ENCODE measurements at places on chromosomes 2 and 18.

DNA sequence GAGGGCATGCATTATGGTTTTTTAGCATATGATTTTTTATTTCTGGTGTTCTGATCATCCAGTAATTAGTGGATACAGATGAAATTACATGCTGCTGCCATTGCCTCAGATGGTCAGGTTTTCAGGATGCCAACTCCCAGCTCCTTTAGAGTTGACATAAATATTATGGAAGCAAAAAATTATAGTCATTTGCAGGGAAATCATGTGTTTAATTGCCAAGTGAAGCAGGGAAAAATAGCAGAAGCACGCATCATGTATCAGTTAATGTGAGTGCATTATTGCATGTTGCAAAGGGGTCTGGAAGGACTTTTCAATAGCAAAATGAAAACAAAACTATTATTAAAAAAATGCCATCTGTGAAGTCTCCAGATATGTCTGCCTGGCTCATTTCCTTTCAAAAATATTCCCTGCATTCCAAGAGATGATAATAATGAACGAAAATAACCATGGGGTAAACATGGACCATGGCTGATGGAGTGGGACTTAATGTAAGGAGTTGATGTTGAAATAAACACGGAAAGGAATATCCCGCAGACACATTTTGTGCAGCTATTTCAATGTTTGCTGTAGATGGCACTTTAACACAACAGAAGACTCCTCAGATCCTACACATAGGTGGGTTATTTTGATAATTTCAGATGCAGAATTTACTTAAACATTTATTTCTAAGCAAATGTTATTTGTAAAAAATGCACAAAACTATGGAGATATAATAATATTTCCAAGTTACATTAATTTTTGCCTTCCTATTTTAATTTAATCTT is 87.7 kb upstream of the DYNAP start:
- DNase-seq = no peak

DNA sequence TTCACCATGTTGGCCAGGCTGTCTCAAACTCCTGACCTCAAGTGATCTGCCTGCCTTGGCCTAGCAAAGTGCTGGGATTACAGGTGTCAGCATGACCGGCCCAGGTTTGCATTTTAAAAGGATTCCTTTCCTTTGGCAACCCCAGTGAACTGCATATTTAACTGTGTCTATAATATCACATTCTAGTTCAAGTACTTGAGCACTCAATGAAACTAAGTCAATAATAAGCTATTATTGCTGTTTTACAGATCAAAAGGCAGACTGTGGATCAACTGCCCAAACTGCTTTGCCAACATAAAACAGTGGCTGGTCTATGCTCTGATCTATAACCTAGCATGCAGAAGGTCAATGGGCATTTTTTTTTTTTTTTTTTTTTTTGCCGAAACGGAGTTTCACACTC is 144.5 kb downstream of the USP34 start:
- DNase-seq = no peak

GRCh38 chr2:156430980-156431358 is 5.2 kb upstream of the GPD2 start:
- DNase-seq = no peak

DNA sequence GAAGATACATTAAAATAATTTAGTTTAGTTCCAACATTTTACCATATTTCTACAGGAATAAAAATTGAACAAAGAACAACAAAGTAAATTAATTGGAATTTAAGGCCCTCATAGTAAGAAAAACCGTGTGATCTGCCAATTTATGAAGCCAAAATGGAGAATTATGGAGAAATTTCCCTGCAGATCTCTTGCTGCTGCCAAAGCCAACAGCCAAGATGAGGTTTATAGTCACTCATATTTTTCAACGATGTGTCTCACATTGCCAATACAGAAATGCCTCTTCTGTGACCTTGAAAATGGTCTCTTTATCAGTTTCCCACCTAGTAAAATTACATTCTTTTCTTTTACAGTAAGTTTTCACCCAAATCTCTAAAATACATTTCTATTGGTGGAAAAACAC is 317.2 kb upstream of the FIGN start:
- DNase-seq = no peak

- no peak for DNase-seq
Measured at GRCh38 chr2:128317181-128317898, 1.3 kb downstream of the HS6ST1 start.

DNA sequence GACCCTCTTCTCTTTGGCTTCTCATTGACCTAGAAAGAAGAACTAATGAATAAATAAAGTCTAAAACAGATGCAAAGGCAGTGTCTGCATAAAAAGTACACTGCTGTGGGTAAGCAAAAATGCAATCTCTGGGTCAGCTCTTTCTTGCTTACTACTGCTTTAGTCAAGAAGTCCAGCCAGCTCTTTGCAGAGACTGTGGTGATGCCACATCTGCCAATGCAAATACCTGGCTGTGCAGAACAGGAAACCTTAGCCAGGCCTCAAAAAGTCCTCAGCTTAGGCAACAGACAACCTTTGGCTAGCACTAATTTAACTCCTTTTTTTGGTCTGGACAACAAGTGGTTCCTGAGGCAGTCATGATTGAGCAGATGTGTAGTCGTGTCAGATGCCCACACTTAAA is 73.6 kb upstream of the RND3 start:
- DNase-seq = no peak

DNA sequence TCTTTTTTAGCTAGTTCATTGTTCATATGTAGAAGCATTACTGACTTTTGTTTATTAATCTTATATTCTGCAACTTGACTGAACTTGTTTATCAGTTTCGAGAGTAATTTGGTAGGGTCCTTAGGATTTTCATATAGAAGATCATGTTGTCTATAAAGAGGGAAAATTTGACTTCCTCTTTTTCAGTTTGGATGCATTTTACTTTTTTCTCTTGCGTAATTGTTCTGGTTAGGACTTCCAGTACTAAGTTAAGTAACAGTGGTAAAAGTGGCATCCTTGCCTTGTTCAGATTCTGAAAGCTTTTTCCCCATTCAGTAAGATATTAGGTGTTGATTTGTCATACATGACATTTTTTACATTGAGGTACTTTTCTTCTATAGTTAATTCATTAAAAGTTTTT is 726.0 kb downstream of the KCNJ3 start:
- no peak for DNase-seq

GRCh38 chr18:13136056-13136903 is 82.3 kb upstream of the LDLRAD4 start:
- no peak for DNase-seq

GRCh38 chr2:11343368-11343649 is 1.1 kb downstream of the ROCK2 start:
- no peak for DNase-seq

DNA sequence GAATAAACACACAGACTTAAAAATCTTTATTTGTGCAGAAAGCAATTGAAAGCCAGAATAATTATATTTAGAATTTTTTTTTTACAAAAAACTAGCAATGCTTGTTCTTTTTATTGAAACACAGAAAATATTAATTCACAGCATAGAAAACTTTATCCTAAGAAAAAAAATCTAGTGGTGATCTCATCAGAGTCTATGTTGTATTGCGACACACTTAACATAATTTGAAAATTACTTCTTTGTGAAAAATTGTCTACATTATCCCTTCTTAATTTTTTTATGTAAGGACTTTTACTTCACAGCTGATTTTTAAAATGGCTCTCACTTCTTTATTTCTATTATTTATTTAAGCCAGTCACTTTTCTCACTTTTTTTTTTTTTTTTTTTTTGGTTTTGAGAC is 103.4 kb downstream of the LDLRAD4 start:
- DNase-seq = no peak

DNA sequence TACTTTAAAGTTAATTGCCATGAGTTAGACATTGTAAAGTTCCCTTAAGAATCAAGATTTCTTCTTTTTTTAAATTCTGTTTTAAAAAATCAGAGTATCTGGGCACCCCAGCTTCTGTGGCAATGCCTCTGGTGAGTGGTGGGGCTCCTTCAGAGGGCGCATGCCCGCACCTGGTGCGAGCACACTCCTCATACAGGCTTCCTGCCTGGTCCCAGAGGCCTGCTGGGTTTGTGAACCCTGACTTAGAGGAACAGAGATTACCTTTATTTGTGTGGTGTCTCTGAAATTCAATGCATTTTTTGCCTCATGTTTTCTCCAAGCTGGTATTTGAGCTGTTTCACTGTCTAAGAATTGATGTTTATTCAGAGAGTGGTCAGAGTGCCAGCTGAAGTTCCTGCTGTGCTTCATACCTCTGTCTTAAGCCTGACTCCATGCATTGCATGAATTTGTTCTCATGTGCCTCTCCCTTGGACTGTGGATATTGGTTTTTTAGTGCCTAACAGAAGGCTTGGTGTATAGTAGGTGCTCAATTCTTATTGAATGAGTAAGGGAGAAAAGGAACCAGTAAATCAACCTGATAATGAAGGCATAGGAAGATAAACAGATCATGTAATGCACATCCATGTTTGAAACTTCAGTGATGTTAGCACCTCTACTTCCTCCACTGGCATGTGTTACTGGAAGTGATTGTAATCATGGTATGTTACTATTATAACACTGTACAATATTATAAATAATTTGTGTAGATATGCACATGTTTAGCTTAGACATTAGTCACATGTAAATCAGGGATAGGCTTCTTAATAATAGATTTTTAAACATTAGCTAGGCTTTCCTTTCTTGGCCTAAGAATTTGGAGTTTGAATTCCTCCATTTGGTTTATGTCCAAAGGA is 29.0 kb downstream of the PHLPP1 start:
- DNase-seq = no peak

- no peak for DNase-seq
Measured at GRCh38 chr18:62061821-62062478, 124.9 kb downstream of the PIGN start.

DNA sequence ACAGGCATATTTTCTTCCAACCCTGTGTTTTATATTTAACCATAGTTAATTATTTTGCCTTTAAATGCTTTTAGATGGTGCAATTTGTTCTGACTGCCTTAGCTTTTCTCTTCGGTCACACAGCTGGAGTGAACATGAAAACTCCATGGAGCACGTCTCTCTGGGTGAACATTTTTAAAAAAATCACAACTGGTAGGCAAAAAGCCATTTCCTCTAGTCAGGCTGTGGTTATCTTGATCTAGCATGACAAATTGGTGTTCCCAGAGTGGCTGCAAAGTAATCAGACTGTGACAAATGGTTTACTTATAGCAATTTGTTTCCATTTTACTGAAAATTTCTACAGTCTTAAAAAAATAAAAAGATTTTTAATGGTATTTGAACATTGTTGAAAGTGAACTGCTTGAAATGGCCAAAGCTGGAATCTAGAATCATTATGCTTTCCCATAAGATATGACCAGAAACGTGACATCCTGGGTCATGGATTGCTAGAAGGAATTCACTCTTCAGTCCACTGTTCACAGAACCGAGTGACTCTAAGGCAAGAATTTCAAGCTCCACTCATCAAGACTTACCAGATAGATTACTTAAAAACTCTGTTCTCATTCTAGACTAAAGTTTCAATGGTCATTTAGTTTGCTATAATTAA is 703.6 kb downstream of the CPS1 start:
- DNase-seq = no peak

DNA sequence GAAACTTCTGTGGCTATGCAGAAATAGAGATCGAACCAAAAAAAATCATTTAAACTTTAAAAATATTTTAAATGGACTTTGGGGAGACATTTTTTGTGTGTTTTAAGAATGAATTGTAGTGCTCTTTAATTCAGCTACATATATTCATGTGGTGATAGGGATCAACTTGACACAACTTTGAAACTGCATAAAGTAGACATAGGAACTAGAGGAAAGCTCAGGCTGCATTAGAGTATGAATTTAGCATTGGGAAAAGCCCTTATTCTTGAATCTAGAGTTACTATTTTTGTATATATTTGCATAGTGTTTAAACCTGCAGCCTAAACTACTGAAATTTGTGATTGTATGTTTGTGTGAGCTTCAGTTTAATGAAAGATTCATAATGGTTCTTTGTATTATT is 78.3 kb downstream of the SLC39A10 start:
- DNase-seq = no peak

- no peak for DNase-seq
Measured at GRCh38 chr2:228118940-228119339, 62.5 kb downstream of the SPHKAP start.

DNA sequence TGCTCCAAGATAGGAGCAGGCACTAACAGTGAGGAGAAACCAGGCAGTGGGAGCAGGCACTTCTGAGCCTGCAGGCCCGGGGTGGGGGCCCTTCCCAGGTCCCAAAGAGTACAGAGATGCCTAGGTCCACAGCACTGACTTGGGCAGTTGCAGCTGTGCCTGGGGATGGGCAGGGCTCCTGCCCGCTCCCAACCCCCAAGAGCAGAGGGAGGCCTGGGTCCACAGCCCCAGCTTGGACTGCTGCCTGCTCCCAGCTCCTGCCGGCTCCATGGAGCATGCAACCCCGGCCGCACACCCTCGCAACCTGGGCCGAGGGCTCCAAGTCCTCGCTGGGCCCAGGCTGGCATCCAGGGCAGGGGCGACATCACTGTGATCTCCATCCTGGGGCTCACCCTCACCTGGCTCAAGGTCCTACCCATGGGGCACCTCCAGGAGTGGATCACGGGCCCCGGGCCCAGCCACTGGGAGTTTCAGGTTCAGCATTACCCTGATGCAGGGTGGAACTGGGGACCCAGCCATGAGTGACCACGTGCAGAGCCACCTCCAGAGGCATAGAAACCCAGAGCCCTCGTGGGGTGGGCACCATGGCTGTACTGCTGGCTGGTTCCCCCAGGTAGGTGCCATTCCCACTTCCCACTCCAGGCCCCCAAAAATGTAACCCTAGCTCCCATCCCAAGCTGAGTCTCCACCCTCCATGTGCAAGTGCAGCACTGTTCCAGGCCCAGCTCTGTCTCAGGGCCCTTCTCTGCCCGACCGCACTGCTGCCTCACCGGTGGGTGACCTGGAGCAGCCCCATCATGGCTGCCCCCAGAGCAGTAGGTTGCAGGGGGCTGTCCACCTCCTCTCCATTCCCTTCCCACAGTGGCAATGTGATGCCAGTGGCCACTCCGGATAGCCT is 325.6 kb downstream of the NR4A2 start:
- no peak for DNase-seq

- no peak for DNase-seq
Measured at GRCh38 chr18:9328776-9329175, 5.8 kb upstream of the TWSG1 start.

DNA sequence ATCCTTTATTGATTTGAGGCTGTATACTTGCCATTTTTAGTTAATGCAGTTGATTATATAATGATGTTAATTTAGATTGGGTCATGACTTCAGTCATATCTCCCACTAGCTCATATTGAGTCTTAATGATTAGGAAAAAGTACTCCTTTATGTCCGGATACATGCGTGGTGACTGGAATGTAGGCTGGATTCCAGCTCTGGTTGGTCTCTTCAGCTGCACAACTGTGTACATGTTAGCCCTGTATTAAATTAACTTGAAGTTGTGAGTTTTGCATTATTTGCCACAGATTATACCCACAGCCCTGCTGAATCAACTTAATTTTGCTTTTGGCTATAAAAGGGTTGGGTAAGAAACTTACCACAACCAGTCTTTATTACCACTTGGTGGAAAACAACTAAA is 22.5 kb downstream of the MOB4 start:
- no peak for DNase-seq

- DNase-seq = peak; percentile 76
Measured at GRCh38 chr2:216339456-216340279, 32.6 kb downstream of the MARCHF4 start.
